Left lobe of liver (tissue), 2 donors: ENCODE measurements at places on chromosomes 12 and 14. TPM values are rescaled to one million over a fixed set of nuclear protein-coding genes. Genes with fewer than 3 reads are reported as not detected.
A peak's percentile ranks its signal among the peaks of the same experiment; 100 is the strongest.

KRT80 gene
- 0.28 TPM for total RNA-seq

TBX5 gene
- not detected for total RNA-seq

PAPOLA gene
- 62.7 TPM for total RNA-seq

SLC6A15 gene
- total RNA-seq: 0.25 TPM

A2M gene
- 915 TPM for total RNA-seq

SLC24A4 gene
- 0.20 TPM for total RNA-seq

STON2 gene
- total RNA-seq: 6.3 TPM

AQP2 gene
- not detected for total RNA-seq

CAPS2 gene
- total RNA-seq: 4.1 TPM

- DNase-seq: no peak
Measured at GRCh38 chr12:110373425-110373824, 30.1 kb downstream of the ANAPC7 start.

GRCh38 chr14:96285667-96286066 lies 29.7 kb downstream of the BDKRB1 start:
- peak; percentile 81 for DNase-seq

DNA sequence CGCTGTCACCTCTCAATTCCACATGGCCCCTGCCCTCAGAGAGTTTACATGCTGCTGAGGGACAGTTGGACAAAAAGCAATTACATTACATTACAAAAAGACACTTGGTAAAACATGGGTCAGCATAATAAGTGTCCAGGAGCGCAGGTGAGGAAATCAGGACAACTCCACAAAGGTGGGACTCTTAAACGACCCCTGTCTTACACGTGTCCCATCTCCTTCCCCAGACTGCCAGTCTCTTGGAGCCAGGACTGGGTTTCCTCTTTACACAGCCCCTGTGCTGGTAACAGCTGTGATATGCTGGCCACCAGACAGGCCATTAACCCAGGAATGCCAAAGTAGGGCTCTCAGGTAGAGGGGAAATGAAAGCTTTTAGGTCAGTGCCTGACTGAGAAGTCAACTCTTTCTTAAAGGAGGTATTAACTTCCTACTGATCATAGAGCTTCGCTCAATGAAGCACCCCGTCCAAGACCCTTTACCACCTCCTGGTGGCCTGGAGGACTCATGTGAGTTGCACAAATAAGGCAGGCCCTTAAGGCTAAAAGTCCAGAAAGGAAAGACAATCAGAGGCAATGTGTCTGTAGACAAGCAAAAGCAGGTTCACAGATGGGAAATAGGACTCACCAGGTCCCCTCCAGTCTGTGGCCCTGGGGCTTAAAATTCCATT lies 55.5 kb downstream of the ANO2 start:
- no peak for DNase-seq

DNA sequence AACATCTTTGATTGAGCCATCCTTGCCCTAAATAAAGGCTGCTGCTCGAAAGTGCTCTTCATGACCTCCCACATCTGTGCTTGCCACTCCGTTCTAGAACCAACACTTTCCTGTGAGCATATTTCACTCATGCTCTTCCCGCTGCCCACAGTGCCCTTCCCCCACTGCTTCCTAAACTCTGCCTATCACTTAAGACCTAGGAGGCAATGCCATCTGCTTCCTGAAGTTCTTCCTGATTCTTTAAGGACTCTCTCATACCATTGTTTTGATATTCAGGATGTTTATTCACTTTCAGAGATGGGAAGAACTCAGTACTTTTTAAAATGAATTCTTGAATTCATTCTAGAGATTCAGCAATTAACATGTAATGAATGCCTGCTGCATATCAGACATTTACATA lies 49.9 kb downstream of the ZFYVE21 start:
- DNase-seq: no peak

GRCh38 chr12:562634-563033 lies 100.6 kb downstream of the NINJ2 start:
- DNase-seq: no peak

DNA sequence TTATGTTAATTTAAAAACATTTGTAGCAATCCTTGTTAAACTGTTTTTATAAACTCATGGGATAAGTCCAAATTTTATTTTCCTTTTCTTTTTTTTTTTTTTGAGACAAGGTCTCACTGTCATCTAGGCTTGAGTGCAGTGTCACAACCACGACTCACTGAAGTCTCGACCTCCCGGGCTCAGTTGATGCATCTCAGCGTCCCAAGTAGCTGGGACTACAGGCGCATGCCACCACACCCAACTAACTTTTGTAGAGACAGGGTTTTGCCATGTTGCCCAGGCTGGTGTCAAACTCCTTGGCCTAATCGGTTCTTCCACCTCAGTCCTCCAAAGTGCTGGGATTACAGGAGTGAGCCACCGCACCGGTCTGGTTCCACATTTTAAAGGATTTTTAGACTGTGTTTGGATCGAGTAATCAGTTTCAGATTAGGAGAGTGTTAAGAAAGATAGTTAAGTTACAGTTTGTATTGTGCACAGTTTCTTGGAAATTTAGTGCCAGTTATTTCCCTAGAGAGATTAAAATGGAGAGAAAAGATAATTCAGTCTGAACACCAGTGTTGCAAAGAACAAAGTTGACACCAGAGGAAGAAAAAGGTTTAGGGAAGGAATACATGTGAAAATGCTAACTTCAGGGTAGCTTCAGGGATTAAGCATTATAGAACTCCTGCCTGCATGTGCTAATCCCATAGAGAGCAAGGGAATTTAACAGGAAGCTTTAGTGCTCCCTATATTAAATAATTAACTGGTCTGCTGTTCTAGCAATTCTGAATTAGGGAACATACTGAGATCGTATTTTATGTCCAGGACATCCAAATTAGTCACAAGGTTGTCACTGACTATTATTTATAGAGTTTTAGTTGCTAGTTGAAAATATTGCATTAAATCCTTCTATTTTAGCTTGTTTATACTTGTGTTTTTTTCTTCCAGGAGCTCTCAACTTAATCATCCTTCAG lies 10.1 kb downstream of the RAP1B start:
- no peak for DNase-seq

GRCh38 chr12:101759396-101760047 lies 20.3 kb upstream of the SYCP3 start:
- no peak for DNase-seq

DNA sequence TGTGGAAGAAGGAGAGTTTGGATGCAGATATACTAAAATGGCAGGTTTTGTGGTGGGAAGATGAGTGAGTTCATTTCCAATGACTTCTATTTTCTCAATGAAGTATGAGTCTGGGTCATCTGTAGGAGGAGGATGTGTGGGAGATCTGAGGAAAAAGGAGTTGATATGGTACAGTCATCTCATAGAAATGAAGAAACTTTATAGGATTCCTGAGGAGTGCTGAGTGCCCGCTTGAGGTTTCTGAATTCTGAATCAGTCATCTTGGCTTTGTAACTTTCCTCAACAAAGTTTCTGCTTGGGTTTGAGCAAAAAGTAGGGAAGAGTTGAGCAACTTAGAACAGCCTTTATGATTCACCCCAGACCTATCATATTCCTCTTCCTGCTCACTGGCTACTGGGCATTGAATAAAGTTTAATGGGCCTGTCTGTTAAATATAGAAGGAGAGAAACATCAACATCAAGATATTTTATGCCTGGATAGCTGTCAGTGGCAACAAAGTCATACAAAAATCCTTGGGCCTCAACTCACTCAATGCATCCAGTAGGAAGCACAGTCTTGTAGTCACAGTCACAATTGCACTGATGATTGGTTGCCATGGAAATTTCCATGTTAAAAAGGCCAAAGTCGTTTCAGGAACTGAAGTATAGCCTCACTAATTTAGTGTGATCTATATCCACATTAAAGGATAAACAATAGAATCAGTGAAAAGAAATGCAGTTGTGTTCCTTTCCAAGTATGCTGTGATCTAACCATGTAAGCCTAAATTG lies 284.7 kb downstream of the DUSP6 start:
- DNase-seq: no peak

GRCh38 chr12:65152596-65152995 lies 16.8 kb upstream of the LEMD3 start:
- no peak for DNase-seq

DNA sequence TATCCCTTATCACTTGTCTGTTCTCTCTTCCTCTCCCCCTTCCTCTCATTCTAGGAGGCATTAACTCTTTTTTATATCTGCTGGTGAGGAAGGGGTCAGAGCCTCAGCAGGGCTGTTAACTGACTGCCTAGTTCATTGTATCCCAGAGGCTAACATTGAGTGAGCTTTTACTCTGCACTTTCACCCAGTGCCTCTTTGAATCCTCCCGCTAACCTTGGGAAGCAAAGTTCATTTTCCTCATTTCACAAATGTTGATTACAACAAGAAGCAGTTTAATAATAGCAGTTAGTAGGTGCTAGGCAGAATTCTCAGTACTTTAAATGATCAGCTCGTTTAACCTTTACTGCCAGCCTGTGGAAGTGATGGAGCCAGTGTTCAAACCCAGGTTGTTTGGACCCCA lies 75.5 kb downstream of the POLR3B start:
- peak; percentile 51 for DNase-seq

DNA sequence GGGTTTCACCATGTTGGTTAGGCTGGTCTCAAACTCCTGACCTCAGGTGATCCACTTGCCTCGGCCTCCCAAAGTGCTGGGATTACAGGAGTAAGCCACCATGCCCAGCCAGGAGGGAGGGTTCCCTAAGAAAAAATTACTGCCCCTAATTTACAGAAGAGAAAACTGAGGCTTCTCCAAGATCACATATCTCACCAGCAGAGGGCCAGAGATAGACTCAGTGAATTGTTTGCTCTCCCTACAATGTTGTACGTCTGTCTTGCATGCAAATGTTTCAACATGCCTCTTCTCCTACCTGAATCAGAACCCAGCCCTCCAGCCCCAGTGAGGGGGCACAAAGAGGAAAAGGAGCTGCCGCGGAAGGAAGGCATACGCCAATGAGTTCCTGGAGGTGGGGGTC lies 48.3 kb upstream of the TMEM263 start:
- no peak for DNase-seq

DNA sequence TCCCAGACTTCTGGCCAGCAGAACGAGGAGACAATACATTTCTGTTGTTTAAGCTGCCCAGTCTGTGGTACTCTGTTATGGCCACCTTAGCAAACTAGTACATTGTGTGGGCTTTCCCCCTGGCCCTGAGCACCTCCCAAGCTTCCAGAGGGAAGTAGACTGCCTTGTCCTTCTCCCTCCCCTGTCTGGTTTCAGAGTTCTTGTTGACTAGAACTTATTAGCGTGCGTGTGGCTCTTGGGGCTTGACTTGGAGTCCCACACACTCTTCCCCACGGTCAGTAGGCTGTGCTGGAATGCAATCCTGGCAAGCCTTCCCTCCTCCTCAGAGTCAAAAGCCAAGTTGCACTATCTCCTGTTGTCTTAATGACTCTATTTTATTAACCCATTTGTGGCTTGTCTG lies 27.7 kb downstream of the FBLN5 start:
- no peak for DNase-seq

GRCh38 chr14:88179716-88180115 lies 143.4 kb downstream of the KCNK10 start:
- DNase-seq: no peak

GRCh38 chr14:64294672-64295413 lies 672 bp upstream of the ESR2 start:
- DNase-seq: peak; percentile 63

DNA sequence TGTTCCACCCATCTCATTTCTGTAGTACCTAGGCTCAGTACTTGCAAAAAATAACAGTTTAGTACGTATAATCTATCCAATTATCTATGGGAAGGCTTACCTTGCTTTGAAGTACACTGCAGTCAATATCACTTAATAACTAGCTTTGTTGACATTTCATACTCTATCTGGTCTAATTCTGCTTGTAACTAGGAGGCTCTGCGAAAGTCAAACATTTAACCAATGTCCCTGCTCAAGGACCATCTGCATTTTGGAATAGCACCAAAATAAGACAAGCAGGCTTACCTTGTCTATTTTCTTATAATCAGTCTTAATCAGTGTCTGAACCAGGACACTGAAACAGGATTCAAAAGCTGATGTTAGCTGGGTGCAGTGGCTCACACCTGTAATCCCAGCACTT lies 39.9 kb downstream of the SLC25A47 start:
- DNase-seq: no peak

GRCh38 chr14:74861734-74862090 lies 14.2 kb downstream of the PROX2 start:
- DNase-seq: no peak

GRCh38 chr12:115946867-115947695 lies 330.4 kb downstream of the MED13L start:
- no peak for DNase-seq

DNA sequence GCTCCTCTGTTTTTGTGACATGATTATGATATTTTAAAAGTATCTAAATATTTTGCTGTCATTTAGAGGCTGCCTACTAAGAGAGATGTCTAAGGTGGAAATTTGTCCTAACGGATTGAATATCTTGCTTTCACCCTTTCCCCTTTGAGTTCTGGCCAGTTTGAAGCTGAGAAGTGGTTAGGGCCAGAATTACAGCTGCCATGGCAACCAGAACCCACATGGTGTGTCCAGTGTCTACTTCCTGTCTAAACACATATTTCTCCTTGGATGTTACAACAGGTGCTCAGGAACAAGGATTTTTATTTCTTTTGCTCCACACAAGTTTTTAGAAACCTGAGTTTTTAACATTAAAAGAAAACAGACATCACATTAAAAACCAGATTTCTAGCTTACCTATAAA lies 335.1 kb upstream of the OR4E1 start:
- no peak for DNase-seq

DNA sequence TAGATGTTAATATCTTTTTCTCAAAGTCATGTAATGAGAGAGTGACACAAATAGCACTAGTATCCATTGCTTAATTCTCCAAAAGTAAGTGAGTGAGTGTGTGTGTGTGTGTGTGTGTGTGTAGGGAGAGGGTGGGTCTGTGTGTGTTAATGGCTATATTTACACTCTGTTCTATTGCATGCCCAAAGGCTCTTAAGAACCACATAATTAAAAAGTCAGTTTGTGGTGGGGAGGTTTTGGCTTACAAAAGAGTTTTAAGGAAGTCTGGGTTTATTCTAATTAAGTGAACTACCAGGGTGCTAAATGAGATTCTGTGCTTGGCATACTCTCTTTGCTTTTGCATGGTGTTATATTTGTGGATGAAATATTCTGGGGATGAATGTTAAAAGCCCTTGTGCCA lies 1897.6 kb upstream of the FLRT2 start:
- DNase-seq: no peak

DNA sequence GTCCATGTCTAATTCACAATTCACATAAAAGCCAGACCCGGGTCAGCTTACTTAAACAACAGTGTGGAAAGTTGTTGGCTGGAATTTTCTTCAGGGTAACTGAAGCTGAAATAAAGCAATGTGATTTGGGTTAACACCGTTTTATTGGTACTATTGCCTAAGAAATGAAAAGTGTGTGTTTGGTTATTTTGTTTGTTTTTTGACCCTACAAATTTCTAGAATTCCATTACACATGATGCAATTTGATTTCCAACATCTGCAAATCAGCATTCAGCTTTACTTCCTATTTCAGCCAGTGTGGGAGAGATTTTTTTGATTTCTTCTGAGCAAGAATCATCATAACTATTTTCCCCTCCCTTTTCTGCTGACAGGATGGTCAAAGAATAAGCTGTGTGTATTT lies 45.7 kb upstream of the CLMN start:
- DNase-seq: no peak
